ENCODE measurements at places on chromosomes 11 and 22.

DNA sequence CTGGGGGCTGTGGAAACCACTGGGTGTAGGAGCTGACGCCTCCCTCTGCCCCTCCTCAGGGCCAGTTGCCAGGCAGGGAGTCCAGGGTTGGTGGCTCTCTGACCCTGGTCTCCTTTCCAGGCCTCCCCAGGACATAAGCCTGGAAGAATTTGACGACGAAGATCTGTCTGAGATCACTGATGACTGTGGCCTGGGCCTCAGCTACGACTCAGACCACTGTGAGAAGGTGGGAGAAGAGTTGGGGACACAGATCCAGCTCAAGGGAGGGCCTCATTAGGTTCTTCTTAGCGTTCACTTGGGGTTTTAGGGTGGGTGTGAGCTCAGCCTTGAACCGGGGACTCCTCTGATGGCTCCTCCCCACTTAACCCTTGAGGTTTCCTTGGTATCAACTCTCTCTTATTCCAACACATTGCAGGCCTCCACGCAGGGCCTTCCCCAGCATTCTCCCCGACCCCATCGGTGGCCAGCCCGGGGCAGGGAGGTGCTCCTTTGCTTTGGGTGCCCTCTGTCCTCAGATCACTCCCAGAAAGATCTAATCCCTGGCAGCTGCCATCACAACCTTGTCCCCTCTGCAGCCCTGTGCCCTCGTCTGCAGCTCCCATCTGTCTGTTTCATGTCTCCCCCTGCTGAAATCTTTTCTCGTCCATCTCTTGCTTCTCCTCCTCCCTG lies 1.2 kb downstream of the MAPK8IP2 start:
- no peak for DNase-seq

- DNase-seq: no peak
Measured at GRCh38 chr11:96098511-96099241, 174.8 kb upstream of the MTMR2 start.

- no peak for DNase-seq
Measured at GRCh38 chr22:43996981-43997265, 27.2 kb upstream of the PARVB start.

- no peak for DNase-seq
Measured at GRCh38 chr22:30365891-30366290, 9.1 kb downstream of the CCDC157 start.

DNA sequence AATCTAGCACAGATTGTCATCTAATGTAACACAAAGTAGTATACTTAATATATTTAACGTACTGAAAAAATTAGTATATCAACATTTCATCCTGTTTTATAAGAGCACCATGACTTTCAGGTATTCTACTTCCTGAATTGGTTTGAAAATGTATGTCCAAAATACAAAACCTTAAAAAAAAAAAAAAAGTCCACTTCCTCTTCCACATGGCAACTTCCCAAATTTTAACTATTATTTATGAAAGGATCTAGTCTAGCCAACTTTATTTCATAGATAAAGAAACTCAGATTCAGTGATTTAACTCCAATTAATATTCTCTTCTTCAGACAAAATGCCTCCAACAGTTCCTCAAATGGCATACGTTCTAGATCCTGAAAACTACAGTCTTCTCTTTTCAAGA lies 44.0 kb downstream of the PIK3C2A start:
- no peak for DNase-seq

- no peak for DNase-seq
Measured at GRCh38 chr11:1422481-1422880, 32.7 kb downstream of the BRSK2 start.

- no peak for DNase-seq
Measured at GRCh38 chr11:111629499-111629898, 27.2 kb downstream of the SIK2 start.

DNA sequence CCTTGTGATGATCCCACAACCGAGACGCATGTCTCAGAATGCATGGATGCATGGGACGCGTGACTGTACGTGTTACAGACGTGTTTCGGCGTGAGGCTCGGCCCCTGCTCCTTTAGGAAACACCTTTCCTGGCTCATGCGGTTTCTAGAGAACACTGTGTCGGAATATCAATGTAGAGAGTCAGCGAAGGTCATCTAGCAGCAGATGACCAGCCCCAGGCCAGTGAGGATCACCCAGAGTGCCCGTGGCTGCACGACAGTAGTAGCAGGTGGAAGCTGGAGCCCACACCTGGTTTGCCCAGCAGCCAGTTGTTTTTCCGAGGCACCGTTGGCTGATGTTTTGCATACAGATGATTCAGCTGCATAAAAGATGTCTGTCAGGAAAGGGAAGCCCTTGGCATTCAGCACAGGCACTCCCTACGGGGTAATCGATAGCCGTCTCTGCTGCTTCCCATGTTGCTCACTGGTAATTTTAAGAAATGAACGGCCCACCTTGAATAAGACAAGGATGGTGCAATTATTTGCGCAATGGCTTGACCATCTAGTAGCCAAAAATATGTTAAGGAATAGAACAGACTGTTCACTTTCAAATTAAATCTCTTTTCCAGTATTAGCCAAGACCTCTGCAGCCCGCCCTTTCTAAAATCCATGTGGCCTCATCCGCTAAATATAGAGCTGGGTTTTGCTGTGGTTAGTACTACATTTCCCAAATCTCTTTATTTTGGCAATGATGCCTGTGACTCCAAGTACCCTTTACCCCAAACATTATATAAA lies 1.1 kb upstream of the CLTCL1 start:
- DNase-seq: no peak

- DNase-seq: peak; percentile 38
Measured at GRCh38 chr11:83819931-83820549, 533.9 kb upstream of the CCDC90B start.

DNA sequence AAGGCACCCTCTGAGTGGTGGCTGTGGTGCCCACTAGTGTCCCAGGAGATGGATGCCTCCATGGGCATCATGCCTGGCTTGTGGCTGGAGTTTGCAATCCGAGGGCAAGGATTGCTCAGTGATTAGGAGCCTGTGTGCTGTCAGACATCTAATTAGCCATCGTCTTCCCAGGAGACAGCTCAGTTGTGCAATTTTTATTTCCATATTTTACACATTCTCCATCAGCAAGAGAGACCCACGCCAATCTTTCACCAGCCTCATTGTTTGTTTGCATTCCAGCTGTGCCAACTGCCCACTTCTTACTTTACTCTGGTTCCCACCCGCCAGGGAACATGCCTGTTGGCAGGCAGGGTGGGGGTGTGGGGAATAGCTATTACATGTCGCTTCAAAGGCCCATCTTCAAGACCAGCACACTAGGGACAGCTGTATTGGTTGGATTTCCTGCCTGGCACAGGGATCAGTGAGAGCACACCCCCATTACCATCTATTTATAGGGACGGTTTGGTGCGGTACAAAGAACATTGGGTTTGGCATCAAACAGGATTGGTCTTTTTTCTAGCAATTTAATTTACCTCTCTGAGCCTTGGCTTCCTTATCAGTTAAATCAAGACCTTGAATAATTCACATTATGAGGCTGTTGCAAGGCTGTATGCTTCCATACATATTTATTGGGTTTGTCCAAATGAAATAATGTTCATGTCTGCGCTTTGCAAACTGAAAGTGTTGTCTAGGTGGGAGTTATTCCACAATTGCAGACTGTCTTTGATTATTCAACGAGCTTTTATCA lies 80.7 kb upstream of the NAV2 start:
- DNase-seq: no peak

- DNase-seq: no peak
Measured at GRCh38 chr11:73235236-73235786, 17.2 kb downstream of the P2RY2 start.

GRCh38 chr11:125408311-125408711 lies 87.8 kb downstream of the FEZ1 start:
- DNase-seq: no peak

DNA sequence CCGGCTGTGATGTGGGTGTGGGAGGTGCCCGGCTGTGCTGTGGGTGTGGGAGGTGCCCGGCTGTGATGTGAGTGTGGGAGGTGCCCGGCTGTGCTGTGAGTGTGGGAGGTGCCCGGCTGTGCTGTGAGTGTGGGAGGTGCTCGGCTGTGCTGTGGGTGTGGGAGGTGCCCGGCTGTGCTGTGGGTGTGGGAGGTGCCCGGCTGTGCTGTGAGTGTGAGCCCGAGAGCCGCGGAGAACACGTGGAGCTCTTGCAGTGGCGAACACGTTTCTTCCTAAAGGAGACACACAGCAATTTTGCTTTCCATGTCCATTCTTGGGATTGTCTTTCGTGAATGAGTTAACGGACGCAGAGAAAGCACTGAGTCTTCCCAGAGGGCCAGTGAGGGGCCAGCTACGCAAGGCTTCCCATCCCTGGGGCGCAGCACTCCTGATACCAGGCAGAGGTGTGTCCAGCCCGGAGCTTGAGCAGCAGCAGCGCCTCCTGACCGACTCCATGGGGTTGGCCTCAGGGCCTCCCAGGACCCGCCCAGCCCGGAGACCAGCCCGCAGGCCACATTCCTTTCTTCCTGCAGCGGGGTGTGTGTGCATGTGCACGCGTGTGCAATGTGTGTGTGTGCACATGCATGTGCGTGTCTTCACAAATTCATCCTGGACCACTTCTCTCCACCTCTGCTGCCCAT lies 245.0 kb upstream of the B3GAT1 start:
- no peak for DNase-seq

DNA sequence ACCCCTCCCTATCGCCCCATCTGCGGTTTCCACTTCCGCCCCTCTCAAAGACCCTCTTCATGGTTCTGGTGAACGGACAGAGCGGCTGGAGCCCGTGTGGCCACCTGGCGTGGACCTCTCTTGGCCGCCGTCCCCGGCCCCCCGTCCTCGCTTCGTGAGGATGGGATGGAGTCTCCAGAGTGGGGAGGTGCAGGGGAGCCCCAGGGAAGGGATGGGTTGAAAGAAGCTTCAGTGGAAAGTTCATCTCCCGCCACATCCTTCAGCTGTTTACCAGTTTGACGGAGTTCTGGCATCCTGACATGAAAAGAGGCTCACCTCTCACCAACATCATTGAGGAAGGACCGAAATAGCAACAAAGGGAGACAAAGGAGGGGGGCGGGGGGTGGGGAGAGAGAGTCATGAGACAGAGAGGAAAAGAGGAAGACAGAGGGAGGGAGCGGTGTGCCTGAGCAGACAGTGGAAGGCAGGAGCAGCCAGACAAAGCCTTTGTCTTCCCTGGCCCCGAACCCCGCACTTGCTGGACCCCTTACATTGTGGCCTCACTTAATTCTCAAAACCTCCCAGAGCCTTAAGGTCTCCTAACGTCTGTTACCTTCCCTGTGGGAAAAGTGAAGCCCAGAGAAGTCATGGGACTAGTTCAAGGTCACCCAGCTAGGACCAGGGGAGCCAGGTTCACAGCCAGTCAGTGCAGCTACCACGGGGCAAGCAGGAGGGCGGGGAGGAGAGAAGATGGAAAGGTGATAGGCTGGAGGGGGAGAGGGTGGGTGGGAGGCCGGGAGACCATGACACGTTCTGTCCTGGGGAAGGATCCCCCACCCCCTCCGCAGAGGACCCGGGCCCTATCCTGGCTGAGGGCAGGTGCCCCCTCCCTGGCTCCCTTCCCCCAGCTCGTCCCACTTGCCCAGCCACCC lies 54.9 kb downstream of the CD6 start:
- DNase-seq: no peak

DNA sequence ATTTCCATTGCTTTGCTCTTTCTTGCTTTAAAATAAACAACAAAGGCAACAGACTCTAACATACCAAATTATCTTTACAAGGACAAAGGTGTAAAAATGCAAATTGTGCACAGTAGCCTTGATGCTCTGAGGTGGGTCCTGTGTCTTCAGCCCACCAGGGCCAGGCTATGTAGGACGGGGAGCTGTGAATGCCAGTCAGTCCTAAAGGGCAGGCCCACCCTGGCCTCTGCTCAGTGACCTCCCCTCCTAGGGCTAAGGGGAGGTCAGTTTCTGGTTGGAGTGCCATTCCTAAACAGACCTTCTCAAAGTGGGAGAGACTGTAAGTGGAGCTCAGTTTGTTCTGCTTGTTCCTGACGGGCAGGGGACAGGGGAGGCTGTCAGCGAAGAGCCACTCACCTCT lies 78.0 kb upstream of the SUSD2 start:
- DNase-seq: no peak

DNA sequence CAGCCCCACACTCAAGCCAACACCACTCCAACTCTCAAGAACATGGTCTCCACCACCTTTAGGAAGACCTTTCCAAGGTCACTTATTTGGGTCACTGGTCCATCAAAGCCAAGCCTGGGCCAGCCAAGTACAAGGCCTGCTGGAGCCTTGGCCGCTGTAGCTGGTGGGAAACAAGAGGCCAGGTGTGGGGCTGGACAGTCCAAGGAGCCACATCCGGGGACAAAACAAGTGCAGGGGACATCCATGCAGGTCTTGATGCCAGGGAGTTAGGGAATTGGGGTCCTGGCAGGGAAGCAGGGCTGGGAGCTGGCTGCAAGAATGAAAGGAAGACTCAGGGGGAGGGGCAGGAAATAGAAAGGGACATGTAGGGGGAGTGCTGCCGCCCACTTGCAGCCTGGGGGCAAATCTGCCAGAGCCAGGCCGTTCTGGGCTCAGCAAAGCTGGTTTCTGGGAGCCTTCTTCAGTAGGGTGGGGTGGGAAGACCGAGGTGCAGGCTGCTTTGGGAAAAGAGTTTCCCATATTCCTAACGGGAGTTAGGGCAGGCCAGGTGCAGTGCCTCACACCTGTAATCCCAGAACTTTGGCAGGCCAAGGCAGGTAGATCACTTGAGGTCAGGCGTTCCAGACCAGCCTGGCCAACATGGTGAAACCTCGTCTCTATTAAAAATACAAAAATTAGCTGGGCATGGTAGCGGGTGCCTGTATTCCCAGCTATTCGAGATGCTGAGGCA lies 69.5 kb upstream of the ATXN10 start:
- DNase-seq: no peak

DNA sequence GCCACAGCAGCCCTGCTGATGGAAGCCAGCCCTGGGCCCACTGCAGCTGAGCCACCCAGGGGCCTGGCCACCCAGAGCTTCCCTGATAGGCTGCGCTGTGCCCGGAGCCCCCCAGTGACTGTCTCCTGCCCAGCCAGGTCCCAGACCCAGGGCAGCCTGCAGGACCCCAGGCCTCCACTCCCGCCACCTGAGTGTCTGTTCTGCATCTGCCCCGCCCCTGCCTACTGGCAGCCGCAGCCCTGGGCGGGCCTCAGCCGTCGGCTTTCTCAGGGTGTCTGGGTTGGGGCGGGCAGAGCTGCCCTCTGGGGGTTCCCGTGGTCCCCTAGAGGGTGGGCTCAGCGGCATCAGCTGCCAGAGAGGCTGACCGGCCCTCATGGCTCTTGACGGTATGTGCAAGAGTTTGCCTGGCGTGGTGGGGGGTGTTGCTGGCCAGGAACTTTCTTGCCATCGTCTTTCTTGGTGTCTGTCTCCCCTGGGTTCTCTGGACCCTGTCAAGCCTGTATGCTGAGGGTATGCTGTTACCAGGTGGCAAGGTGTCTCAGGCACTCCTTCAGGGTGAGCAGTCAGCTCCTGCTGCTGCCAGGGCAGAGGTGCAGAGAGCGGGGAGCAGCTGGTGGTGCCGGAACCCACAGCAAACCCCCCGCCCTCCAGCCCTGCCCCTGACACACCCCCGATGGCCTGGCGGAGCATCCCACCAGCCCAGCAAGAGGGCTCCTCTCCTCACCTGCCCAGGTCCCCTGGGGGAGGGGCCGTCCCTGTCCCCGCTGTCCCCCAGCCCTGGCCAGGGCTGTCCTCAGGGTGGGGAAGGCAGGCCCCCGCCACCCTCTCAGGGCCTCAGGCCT lies 12.2 kb upstream of the PIM3 start:
- no peak for DNase-seq
